ENCODE measurements at places on chromosomes 6 and 20.

GRCh38 chr20:39885975-39886649 is 802.9 kb downstream of the MAFB start:
- DNase-seq, result peak; percentile 47
- H3K27ac ChIP-seq, result no peak overlapping the region
- no peak overlapping the region for H3K4me3 ChIP-seq
- peaks cover 24% of the 10 kb centered on the region for H3K4me1 ChIP-seq
- H3K27me3 ChIP-seq, result peaks cover 4% of the 10 kb centered on the region

- H3K27me3 ChIP-seq, result peaks cover 82% of the 10 kb centered on the region
- no peaks in the 10 kb centered on the region for H3K36me3 ChIP-seq
- H3K4me1 ChIP-seq, result no peaks in the 10 kb centered on the region
- no peak overlapping the region for H3K27ac ChIP-seq
These were observed 99.4 kb downstream of the YTHDF1 start for GRCh38 chr20:63116412-63117106.

- H3K27ac ChIP-seq, result no peak overlapping the region
- H3K4me1 ChIP-seq, result peaks cover 54% of the 10 kb centered on the region
- H3K27me3 ChIP-seq, result peaks cover 4% of the 10 kb centered on the region
- no peak for DNase-seq
- H3K4me3 ChIP-seq, result peak overlapping the region; percentile 88
- H3K36me3 ChIP-seq, result peaks cover 5% of the 10 kb centered on the region
These were observed 19.4 kb upstream of the TRIM27 start for GRCh38 chr6:28943223-28943556.

- H3K27ac ChIP-seq, result no peak overlapping the region
- peaks cover 2% of the 10 kb centered on the region for H3K4me1 ChIP-seq
These were observed 102.0 kb downstream of the LAMP5 start for GRCh38 chr20:9616455-9616805.

GRCh38 chr20:24913076-24913628 is 35.9 kb upstream of the CST7 start:
- H3K4me3 ChIP-seq, result no peak overlapping the region
- H3K36me3 ChIP-seq, result no peaks in the 10 kb centered on the region
- peaks cover 32% of the 10 kb centered on the region for H3K27me3 ChIP-seq
- H3K4me1 ChIP-seq, result peaks cover under 1% of the 10 kb centered on the region
- no peak overlapping the region for H3K27ac ChIP-seq

GRCh38 chr6:5260661-5261544 is at the start of the genes FARS2 and LYRM4:
Gene FARS2 (plus strand): TSS chr6:5261513.
Gene LYRM4 (minus strand): TSS chr6:5260950. CDS start chr6:5260733, 217 bp downstream.
- H3K27ac ChIP-seq, result peak within 1 kb of the TSS; percentile 100
- DNase-seq, result peak; percentile 96
- no peaks in the 10 kb centered on the region for H3K27me3 ChIP-seq
- H3K4me1 ChIP-seq, result peaks cover 25% of the 10 kb centered on the region
- peak within 1 kb of the TSS; percentile 98 for H3K4me3 ChIP-seq

DNA sequence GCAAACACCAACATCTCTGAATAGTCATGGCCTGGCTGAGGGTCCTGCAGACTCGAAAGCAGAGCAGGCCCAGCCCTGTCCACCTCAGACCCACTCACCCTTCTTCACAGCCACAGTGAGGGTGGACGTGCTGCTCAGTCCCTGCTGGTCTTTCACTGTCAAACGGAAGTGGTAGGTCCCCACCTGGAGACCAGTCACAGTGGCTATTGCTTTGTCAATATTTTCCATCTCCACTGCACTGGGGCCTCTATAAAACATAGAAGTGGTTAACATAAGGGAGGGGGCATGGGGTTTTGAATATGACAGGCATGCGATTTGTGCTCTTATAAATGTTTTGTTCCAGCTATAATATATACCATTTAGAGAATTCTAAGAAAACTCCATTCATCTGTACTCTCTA is 73.9 kb downstream of the ALDH5A1 start:
- no peaks in the 10 kb centered on the region for H3K36me3 ChIP-seq
- peaks cover 11% of the 10 kb centered on the region for H3K27me3 ChIP-seq
- no peak overlapping the region for H3K4me3 ChIP-seq
- H3K27ac ChIP-seq, result no peak overlapping the region

GRCh38 chr6:19434065-19434464 is 403.1 kb upstream of the ID4 start:
- H3K27me3 ChIP-seq, result peaks cover 8% of the 10 kb centered on the region
- H3K27ac ChIP-seq, result no peak overlapping the region
- no peaks in the 10 kb centered on the region for H3K4me1 ChIP-seq
- H3K4me3 ChIP-seq, result no peak overlapping the region
- no peaks in the 10 kb centered on the region for H3K36me3 ChIP-seq
- no peak for DNase-seq

Data from nephron progenitor cell (in vitro differentiated cells).